Ovary (tissue), 10 donors: ENCODE measurements at places on chromosomes 12 and 14.
A peak's percentile ranks its signal among the peaks of the same experiment; 100 is the strongest.

DNA sequence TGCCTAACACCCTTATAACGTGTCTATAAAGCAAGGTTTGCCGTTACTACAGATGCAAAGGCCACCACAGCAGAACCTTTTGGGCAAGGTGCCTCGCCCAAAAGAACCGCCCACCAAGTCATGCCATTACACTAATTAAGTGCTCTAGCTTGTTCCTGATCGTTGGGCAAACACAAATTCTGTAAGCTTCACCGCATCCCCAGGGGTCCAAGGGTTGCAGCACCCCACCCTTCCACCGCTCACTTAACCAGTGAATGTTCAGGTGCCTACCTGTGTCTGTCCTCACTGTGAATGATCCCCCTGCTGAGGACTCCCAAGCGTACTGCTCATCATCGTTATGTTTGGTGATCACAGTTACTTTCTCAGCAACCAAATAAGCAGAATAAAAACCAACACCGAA lies 1.4 kb downstream of the HSP90AA1 start:
- no peak for DNase-seq

DNA sequence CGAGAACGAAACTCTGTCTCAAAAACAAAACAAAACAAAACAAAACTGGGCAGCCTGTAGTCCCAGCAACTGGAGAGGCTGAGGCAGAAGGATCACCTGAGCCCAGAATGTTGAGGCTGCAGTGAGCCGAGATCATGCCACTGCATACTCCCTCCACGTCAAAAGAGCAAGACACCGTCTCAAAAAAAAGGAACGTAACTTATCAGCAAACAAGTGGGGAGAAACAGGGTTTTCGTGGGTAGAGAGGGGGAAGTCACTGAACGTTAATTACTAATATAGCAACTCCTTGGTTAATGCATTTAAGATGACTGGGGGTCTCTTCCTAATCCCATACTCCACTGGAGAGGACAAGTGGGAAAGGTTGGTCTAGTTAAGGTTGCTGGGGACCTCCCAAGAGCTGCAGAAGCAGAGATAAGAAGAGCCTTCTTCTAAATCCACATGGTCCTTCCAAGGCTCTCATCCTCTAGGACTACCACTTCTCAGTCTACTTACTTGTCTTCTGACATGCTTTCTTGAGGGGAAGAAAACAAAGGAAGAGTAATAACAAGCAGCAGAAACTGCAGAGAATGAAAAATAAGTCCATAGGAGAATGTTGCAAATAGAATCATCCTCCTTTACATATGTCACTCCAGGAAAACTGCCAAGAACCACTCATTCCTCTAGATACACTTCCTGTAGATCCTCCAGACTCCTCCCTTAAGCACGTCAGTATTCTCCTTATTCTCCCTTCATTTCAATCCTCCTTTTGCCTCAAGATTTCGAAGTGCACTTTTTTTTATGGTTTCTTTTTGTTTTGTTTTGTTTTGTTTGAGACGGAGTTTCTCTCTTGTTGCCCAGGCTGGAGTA lies 5.8 kb downstream of the NUMB start:
- no peak for DNase-seq

DNA sequence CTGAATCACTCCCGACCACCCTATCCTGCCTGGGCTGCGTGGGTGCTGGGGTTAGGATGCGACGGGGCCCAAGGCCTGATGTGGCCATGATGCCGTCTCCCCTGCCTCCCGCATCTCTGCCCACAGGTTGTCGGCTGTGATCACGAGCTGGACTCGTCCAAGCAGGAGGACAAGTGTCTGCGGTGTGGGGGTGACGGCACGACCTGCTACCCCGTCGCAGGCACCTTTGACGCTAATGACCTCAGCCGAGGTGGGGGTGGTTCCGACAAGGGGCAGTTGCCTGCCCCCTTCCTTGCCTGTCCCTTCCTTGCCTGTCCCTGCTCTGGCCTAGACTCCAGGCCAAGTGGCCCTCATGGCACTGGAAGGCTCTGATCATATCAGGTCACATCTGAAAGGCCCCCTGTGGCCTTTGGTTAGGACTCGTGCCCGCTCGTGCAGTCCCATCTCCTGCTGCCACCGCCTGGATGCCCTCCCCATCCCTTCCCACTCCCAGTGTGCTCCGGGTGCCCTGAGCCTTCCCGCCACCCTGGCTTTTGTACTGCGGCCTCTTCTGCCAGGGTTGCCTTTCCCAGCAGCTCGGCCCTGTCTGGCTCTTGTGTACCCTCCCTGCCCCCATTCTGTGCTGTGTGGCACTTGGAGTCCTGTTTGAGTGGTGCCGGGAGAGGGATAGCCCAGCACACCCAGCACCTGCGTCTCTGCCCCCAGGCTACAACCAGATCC lies 13.6 kb downstream of the PAPLN start:
- no peak for DNase-seq

GRCh38 chr14:89378119-89378518 lies 38.9 kb downstream of the FOXN3 start:
- no peak for DNase-seq

GRCh38 chr14:93950948-93951634 lies 23.9 kb downstream of the FAM181A start:
- DNase-seq: no peak

GRCh38 chr12:4215229-4216186 lies 58.1 kb upstream of the CCND2 start:
- no peak for DNase-seq

DNA sequence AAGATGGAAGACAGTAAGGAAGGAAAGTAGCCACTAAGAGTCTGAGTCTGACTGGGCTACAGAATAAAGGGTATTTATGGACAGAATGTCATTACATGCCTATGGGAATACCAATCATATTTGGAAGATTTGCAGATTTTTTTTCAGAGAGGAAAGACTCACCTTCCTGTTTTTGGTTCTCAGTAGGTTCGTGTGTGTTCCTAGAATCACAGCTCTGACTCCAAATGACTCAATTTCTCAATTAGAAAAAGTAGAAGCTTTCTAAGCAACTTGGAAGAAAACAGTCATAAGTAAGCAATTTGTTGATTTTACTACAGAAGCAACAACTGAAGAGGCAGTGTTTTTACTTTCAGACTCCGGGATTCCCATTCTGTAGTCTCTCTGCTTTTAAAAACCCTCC lies 15.4 kb upstream of the PAPLN start:
- no peak for DNase-seq

- DNase-seq: no peak
Observed at GRCh38 chr14:80387563-80387981, 176.3 kb upstream of the DIO2 start.

GRCh38 chr14:106489112-106489881 lies 962.9 kb downstream of the TMEM121 start:
- no peak for DNase-seq

DNA sequence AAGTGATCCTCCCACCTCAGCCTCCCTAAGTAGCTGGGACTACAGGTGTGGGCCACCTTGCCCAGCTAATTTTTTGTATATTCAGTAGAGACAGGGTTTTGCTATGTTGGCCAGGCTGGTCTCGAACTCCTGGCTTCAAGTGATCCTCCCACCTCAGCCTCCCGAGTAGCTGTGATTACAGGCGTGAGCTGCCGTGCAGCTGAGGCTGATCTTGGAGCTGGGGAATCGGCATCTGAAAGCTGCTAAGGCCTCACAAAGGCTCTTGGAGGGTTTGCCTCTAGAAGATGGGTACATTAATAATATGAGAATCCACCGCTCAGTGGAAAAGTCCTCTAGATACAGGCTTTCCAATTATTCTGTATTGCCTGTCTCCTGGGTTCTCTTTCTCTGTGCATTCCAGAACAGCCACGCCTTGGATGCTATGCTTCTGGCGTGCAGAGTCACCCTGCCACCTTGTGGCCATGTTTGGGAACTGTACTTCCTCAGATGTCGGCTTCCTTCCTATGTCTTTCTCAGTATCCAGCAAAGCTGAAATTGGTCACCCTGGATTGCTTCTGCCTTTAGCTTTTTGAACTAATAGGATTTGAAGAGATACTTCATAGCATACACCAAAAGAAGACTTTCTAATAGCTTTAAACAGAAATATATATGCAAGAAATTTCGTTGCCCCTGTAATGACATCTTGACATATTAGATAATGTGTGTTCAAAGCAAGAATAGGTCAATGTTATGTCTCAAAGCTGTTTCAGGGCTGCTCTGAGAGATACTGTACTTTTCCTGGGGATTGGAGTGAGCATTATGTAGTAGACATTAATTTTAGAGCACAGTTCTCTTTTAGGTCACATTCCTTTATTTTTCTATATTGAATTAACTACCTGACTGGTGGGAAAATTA lies 75.4 kb downstream of the SNAPC1 start:
- DNase-seq: peak; percentile 77

DNA sequence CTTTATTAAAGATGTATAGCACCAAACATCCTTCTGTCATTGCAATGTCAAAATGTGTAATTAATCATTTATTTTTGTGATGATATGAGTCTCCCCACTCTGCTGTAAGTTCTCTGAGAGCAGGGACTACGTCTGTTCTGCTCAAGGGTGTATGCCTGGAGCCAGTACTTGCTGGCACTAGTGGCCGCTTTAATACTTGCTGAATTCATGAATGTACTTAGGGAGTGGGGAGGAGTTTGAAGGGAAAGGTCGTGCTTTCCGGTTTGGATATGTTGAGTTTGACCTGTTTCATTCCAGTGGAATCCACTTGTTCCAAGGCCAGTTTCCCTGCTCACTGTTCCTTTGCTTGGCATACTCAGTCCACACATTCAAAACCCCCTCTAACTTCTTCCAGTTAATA lies 1.9 kb upstream of the DCAF5 start:
- peak; percentile 15 for DNase-seq

DNA sequence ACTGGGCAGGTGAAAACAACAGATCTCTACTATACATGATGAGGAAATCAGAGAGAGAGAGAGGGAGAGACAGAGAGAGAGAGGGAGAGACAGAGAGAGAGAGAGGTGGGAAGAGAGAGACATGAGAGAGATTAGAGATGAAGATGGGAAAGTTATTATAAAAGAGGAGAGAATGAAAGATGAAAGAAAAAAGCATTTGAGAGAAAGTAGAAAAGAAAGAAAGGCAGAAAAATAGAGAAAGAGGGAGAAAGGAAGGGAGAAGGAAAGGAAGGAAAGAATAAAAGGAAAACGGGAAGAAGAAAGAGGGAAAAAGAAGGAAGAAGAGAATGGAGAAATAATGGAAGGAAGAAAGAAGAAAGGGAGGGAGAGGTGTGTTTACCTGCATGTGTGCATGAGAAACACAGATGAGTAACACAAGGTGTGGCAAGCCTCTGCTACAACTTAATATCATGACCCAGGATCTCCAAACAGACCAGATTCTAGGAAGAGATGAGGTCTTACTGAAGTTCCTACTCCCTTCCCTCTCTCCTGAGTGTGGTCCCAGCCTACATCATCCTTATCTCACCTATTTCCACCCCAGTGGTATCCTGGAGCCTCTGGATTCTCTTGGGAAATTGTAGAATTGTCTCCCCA lies 176.3 kb downstream of the C12orf75 start:
- no peak for DNase-seq

GRCh38 chr12:30026621-30027234 lies 243.0 kb upstream of the TMTC1 start:
- no peak for DNase-seq

- no peak for DNase-seq
Observed at GRCh38 chr12:107325075-107325608, 231.8 kb upstream of the CRY1 start.

DNA sequence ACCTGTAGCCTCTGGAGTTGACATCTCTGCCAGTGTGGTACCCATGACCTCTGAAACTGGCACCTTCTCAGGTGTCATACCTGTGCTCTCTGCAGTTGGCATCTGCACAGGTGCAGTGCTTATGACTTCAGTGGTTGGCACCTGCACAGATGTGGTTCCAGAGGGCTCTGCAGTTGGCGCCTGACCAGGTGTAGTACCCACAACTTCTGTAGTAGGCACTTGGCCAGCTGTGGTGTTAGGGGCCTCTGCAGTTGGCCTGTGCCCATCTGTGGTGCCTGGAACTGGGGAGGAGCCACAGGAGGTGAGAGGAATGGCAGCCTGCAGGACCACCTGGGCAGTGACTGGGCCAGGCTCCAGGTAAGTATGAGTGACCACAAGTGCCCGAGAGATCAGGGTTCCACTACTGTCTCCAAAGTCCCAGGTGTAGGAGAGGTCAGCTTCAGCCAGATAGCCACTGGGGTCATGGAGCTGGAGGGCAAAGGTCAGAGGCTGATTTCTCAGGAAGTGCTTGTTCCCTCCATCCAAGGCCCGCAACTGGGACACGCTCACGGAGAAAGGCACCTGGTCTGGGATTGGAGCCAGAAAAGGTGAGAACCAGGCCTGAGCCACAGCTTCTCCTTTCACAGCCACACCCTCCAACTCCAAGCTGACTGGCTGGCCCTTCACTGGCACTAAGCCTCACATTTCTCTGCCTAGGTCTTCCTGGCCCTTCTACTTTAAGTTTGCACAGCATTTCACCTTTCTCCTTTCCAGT lies 8.6 kb downstream of the PMEL start:
- DNase-seq: no peak

- DNase-seq: no peak
Observed at GRCh38 chr12:107736914-107737313, 24.0 kb downstream of the PRDM4 start.

DNA sequence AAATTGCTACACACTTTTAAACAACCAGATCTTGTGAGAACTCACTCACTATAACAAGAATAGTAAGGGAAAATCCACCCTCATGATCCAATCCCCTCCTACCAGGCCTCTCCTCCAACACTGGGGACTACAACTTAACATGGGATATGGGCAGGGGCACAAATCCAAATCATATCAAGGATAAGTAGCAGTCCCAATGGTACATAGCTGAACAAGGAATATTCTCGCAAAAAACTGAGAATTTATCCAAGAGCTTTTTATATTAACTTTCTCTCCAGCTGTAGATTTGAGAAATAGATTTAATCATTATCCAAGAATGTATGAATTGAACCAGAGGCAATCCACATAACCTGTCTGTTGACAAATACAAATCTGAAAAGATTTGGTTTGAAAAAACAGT lies 185.2 kb downstream of the TMTC3 start:
- DNase-seq: no peak

DNA sequence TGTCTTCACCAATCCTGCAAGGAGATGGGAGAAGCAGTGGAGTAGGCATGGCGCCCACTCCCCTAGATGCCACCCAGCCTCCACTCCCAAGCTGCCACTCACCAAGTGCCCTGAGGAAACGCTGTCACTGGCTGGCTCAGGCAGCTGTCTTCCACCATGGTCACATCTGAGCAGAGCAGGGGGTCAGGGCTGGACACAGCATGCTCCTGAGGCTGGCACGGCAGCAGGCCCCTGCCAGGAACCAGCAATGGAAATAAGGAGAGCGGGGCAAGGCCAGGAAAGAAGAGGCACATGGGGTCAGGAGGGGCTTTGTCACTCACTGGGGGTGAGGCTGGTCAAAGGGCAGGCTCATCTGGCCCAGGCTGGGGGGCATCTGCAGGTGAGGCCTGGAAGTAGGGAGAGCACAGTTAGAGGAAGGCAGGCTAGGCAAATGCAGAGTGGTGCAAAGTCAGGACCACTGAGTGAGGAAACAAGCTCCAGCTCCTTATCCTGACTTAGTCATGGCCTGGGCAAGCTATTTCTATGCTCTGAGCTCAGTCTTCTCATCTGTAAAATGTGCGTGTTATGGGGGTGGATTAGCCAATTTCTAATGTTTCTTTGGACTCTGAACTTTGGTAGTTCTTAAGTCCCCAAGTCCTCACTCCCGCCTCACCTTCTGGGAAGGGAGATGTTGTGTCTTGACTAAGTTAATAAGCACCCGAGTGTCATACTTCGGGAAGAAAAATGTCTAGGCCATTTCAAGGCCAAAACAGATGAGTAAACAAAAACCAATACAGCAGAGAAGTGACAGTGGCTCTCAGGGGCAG lies 8.0 kb downstream of the NAB2 start:
- no peak for DNase-seq
